Airway epithelial cell (primary cell): ENCODE measurements at places on chromosomes 11 and 22. TPM values are rescaled to one million over a fixed set of nuclear protein-coding genes. Genes with fewer than 3 reads are reported as not detected.

Gene TYR
- not detected in 2 replicates for total RNA-seq

Gene MEI1
- not detected in 2 replicates for total RNA-seq

Gene JAM3
- total RNA-seq, result 2.7 and 7.4 TPM in 2 replicates

Gene BACE1
- total RNA-seq, result 12.3 and 13.1 TPM in 2 replicates

Gene LRRC10B
- 0.14 TPM in 1 of 2 replicates, not detected in the other for total RNA-seq

Gene TMEM151A
- total RNA-seq, result 0.14 TPM in 1 of 2 replicates, not detected in the other

Gene FIBIN
- 1.3 and 1.4 TPM in 2 replicates for total RNA-seq

Gene OR6A2
- total RNA-seq, result not detected in 2 replicates

Gene CEND1
- 0.07 TPM in 1 of 2 replicates, not detected in the other for total RNA-seq

Gene KIRREL3
- total RNA-seq, result not detected in 2 replicates

Gene IL10RA
- not detected in 2 replicates for total RNA-seq

Gene SYT7
- total RNA-seq, result 2.2 and 5.8 TPM in 2 replicates

Gene CCDC157
- total RNA-seq, result 2.4 and 2.9 TPM in 2 replicates

Gene KCNK7
- 2.9 and 5.2 TPM in 2 replicates for total RNA-seq

Gene MOGAT2
- total RNA-seq, result not detected in 2 replicates

Gene GSTT4
- total RNA-seq, result not detected in 2 replicates

Gene CALCA
- not detected in 2 replicates for total RNA-seq

Gene BLID
- total RNA-seq, result 0.71 and 1.6 TPM in 2 replicates

Gene MYBPC3
- not detected in 2 replicates for total RNA-seq

Gene C11orf52
- 3.0 and 5.9 TPM in 2 replicates for total RNA-seq

Gene OAF
- 25.7 and 26.0 TPM in 2 replicates for total RNA-seq

Gene UPK3A
- not detected in 2 replicates for total RNA-seq

Gene CADM1
- 3.3 and 7.5 TPM in 2 replicates for total RNA-seq

Gene RHOD
- total RNA-seq, result 358 and 363 TPM in 2 replicates

Gene MRGPRF
- 0.07 and 0.37 TPM in 2 replicates for total RNA-seq

Gene OR51V1
- not detected in 2 replicates for total RNA-seq

Gene SLC5A1
- 0.09 and 0.21 TPM in 2 replicates for total RNA-seq

Gene OR6T1
- total RNA-seq, result not detected in 2 replicates

Gene ST14
- total RNA-seq, result 146 and 177 TPM in 2 replicates

Gene MMP27
- not detected in 2 replicates for total RNA-seq

Gene MMP8
- total RNA-seq, result not detected in 2 replicates

Gene TSPAN18
- total RNA-seq, result 0.84 TPM in 1 of 2 replicates, not detected in the other
